ENCODE measurements at places on chromosomes 16 and 17. TPM values are rescaled to one million over a fixed set of nuclear protein-coding genes. Genes with fewer than 3 reads are reported as not detected.

CDC42EP4 gene
- polyA plus RNA-seq: 30.9 TPM

ADORA2B gene
- polyA plus RNA-seq: 1.1 TPM

DNA sequence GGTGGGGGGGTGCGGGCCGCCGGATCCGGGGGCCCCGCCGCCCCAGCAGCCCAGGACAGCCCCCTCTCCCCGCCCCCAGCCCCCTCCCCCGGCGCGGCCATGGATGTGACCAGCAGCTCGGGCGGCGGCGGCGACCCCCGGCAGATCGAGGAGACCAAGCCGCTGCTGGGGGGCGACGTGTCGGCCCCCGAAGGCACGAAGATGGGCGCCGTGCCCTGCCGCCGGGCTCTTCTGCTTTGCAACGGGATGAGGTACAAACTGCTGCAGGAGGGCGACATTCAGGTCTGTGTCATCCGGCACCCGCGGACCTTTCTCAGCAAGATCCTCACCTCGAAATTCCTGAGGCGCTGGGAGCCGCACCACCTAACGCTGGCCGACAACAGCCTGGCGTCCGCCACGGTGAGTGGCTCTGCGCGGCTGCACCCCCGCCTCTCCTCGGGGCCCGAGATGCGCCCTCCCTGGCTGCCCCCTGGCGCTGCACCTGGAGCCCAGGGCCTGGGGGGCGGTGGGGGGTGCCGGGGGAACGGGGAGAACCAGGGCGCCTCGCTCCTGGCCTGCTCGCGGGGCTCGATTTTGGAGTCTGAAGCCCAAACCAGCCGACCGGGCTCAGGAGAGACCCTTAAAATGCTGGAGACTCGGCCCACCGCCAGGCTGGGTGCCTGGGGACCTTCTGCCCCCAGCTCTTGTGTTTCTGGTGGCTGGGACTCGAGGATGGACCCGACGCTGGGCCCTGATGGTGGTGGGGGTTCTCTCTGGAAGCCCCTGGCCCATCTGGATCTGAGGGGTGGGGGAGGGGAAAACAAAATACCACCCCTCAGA, 744 bp downstream of the CMIP start:
- DNase-seq: no peak

DNA sequence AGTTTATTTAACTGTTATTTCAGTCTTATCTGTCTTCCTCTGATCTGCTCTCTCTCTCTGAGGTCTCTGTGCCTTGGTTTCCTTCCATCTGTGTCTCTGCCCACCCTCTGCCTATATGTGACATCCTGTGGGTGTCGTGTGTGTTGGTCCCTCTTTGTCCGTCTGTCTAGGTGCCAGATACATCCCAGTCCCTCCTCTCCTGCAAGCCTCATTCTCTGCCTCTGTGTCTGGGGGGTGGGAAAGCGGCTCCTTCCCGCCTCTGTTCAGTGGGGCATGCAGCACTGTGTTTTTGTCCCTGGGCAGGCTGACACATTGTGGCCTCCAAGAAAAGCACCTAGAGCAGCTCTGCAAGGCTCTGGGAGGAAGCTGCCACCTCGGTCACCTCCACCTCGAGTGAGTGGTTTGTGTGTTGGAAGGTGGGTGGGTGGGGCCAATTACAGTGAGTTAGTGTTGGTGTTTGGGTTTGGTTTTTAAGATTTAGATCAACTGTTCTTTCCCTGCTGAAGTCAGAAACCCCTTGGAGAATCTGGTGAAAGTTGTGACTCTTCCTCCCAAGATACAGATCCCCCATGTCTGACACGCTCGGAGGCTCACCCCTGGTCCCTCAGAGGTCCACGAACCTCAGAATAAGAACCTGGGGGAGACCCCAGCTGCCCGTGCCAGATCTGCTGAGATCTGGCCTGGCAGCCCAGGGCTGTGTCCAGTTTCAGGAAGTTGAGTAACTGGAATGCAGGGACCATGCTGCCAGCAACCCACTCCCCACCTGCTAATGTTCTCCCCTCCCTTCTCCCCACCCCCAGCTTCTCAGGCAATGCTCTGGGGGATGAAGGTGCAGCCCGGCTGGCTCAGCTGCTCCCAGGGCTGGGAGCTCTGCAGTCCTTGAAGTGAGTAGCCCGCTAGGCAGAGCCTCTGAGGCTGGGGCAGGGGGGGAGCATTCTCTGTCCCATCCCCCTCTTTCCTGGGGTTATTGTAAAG, 50.9 kb upstream of the CPNE2 start:
- DNase-seq: peak; percentile 67

DNA sequence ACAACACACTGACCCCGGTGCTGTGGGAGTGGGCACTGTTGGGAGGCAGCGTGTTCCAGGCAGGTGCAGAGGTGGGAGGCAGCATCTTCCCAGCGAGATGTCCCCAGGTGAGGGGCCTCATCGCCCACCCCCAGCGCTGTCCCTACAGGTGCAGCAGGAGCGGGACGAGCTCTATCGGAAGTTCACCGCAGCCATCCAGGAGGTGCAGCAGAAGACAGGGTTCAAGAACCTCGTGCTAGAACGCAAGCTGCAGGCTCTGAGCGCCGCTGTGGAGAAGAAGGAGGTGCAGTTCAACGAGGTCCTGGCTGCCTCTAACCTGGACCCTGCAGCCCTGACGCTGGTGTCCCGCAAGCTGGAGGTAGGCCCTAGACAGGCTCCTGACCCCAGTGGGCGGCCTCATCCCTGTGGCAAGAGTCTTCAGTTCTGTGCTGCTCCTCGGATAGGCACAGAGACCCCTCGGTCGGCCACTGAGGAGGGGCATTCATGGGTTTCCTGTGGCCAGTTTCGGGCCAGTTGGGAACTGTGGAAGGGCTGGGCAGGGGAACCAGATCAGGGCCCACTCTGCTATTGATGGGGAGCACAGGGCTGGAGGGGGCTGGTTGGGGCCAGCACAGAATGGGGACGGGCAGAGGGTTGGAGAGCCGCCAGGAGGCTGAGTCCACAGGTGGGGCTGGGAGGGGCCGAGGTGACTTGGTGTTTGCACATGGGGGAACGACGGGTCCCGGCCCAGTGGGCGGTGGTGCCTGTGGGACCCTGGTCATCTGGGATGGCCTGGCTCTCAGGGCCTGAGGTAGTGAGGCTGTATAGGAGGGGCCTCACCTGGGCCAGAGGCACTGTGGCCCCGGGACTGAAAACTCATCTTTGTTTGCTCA, 21.1 kb upstream of the DBNDD1 start:
- no peak for DNase-seq

- DNase-seq: no peak
Measured at GRCh38 chr17:79034931-79035485, 11.0 kb downstream of the C1QTNF1 start.

- DNase-seq: no peak
Measured at GRCh38 chr16:5070431-5071186, 1.0 kb upstream of the ALG1 start.

DNA sequence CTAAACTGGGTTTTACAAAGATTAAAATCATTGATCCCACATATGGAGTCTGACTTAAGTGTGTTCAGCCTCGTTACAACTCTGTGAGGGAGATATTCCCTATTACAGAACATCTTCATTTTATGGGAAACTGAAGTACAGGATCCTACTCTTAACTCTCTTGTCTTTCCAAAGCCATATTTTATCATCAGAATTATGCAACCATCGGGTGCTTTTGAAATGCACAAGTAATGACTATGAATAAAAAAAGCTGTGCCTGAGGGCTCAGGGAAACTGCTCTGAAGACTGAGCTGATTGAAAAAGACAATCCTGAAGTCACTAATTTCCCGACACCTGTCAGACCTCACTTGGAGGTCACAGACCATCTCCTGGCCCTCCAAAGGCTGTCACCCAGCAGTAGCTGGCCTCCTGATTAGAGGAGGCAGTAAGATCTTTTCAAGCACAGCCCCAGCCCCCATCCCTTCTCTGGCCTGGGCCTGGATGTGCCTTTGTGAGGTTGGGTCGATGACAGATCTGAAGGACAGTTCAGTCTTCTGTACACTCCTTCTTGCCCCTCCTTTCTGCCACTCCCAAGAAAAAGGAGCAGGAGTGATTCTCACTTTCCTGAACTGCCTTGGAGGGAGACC, 5.6 kb downstream of the AKAP1 start:
- no peak for DNase-seq

C16orf95 gene
- polyA plus RNA-seq: 2.9 TPM

DNA sequence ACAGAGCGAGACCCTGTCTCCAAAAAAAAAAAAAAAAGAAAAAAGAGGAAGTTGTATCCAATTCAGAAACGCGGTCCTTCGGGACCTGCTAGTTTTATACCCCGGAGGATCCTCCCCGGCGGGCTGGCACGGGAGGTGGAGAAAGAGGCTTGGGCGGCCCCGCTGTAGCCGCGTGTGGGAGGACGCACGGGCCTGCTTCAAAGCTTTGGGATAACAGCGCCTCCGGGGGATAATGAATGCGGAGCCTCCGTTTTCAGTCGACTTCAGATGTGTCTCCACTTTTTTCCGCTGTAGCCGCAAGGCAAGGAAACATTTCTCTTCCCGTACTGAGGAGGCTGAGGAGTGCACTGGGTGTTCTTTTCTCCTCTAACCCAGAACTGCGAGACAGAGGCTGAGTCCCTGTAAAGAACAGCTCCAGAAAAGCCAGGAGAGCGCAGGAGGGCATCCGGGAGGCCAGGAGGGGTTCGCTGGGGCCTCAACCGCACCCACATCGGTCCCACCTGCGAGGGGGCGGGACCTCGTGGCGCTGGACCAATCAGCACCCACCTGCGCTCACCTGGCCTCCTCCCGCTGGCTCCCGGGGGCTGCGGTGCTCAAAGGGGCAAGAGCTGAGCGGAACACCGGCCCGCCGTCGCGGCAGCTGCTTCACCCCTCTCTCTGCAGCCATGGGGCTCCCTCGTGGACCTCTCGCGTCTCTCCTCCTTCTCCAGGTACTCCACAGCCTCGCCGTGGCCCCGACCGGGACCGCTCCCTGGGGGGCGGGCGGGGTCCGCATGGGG, at the start of gene CDH3:
Gene CDH3 (plus strand): TSS at position 596 of the 779 bp plus-strand sequence. CDS start 70 bp downstream, at position 666.
- DNase-seq: peak; percentile 26

- DNase-seq: no peak
Measured at GRCh38 chr17:74795327-74796020, 19.3 kb upstream of the NAT9 start.

GRCh38 chr16:50021544-50021943, 3.5 kb upstream of the CNEP1R1 start:
- no peak for DNase-seq

DNA sequence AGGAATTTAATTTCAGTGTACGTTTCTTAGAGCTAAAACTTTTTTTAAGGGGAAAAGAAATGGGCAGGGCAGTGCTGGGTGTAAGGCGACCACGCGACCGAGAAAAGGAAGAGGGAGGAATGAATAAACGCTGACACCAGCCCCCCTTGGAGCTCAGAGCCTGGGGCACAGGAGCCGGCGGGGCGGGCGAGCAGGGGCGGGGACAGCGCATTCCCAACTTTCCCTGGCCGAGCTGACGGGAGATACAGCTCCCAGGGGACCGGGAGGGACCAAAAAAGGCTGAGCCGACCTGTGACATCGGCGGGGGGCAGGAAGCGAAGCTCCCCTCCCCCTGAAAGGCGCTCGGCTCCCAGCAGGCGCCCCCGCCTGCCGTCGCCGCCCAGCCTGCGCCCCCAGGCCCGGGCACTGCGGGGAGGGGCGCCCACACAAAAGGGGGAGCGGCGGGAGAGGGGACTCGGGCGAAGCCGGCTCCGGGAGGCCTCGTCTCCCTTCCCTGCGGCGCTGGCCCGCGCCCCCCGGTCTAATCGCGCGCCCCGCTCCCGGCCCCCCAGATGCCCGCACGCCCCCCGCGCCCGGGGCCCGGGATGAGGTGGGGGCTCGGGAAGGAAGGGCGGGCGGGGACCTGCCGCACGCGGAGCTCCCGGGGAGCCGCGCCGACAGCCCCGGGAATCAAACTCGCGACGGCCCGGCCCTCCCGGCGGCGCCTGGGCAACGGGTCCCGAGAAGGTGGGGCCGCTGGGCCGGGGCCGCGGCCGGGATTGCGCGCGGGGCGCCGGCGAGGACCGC, 622 bp downstream of the CUEDC1 start:
- no peak for DNase-seq

DNA sequence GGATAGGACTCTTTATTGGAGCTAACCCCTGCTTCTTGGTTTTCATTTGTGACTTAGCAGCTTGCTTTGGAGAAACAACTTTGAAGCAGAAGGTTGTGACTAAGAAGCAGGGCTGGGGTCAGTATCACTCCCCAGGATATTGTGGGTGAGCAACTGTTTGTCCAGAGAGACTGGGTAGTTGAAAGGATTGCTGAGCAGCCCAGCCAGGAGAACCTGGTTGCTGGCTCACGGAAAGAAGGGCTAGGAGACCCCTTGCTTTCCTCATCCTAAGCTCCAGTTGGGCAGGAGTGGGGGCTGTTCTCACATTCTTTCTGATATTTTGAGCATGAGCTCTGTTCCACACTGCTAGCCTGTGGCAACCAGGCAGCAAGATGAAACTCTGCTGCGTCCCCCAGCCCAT, 151.2 kb downstream of the CBLN1 start:
- DNase-seq: no peak

DNA sequence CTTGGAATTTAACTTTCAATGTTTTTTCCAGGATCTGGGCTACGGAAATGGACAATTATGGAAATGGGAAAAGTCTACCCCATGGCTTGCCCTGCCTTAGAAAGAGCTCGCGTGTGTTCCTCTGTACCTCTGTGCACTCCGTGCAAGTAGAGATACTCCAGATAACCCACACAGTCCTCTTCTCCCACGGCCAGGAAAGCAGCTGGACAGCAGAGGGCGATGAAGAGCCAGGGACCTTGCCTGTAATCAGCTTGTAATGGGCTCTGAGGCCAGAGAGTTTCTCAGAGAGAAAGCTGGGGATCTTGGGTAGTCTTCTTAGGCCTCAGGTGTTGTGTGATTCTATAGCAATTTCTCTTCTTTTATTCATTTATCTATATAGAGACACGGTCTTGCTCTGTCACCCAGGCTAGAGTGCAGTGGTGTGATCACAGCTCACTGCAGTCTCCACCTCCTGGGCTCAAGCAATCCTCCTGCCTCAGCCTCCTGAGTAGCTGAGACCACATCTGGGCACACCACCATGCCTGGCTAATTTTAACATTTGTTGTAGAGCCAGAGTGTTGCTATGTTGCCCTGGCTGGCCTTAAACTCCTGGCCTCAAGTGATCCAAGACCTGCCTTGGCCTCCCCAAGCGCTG, 2.4 kb upstream of the SOCS7 start:
- peak; percentile 55 for DNase-seq

RHBDF1 gene
- 10.7 TPM for polyA plus RNA-seq

FAM222B gene
- 9.5 TPM for polyA plus RNA-seq

CRYBA1 gene
- 0.34 TPM for polyA plus RNA-seq

DNA sequence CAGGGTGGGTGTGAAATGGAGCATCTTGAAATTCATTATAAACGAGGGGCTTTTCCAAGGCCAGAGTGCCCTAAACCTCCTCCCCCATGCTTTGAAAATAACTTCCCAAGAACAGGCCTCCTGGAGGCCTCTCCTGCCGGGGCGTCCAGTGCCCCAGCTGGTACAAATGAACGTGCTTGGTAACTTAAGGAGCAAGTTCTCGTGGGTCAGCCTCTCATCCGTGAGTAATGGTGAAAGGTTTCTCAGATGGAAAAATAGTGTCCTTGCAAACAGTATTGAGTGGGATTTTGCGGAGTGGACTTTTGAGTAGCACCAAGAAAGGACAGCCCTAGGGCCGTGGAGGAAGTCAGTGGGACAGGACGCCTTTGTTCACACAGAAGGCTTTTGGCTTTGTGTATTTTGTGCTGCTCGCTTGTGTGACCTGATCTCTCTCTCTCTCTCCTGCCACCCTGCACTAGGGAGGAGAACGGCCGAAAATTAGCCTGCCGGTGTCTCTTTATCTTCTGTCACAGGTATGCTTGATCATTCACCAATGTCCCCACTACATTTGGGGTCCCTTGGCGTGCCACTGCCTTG, 34.6 kb downstream of the CLEC16A start:
- no peak for DNase-seq
